Coronary artery (tissue), 2 donors: ENCODE measurements at places on chromosomes 13 and 19.
A peak's percentile ranks its signal among the peaks of the same experiment; 100 is the strongest.

DNA sequence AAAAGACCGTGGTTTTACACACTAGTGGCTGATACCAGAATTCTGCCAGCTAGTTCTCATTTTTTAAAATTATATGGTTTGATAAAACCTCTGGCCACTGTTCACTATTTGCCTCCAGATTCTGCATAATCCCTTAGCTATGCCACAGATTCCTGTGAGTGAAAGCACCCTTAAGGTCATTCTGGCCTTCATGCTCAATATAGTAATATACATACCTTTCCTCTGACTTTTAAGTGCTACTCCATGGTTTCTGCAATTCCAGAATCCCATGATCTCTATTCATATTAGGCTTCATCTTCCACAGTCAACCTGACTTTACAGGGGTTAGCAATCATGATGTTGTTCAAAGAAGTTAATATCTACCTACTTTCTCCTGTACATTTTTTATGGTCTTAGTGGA lies 274.1 kb upstream of the EDNRB start:
- no peak for DNase-seq

GRCh38 chr19:8877854-8878705 lies 45.9 kb downstream of the MBD3L1 start:
- DNase-seq: no peak

DNA sequence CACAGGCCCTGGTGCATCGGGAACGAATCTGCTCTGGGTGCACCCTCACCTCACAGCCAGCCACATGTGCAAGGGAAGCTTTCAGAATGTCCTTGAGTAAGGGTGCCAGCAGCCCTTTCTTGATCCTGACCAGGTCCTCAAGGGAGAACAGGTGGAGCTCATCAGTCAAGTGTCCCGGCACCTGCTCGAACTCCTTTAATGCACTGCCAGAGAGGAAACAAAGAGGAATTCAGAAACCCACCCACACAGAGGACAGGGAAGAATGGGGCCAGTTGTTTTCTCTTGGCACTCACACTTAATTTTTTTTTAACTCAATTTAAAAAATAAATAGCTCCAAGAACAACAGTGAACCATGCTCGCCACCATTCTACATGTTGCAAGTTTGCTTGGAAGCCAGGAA lies 41.7 kb downstream of the RUBCNL start:
- no peak for DNase-seq

DNA sequence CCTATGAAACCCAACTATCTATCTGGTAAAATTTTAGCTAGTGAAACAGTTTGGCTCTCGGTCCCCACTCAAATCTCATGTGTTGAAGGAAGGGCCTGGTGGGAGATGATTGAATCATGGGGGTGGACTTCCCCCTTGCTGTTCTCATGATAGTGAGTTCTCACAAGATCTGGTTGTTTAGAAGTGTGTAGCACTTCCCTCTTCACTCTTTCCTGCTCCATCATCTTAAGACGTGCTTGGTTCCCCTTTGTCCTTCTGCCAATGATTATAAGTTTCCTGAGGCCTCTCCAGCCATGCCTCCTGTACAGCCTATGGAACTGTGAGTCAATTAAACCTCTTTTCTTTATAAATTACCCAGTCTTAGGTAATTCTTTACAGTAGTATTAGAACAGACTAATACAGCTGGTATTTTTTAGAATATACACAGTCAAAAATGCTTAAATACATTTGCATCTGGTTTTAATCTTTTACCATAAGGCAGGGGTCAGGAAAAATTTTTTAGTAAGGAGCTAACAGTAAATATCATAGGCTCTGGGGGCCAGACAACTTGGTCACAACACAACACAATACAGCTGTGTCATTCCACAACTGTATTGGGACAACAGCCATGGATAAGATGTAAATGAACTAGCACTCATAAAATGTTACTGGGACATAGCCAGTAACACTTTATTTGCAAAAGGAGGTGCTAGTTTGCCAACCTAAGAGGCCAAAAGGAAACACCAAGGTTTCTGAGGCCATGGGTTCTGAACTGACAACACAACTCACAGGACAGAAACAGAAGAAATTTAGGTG lies 24.3 kb downstream of the DZIP1 start:
- no peak for DNase-seq

- DNase-seq: no peak
Observed at GRCh38 chr13:99231721-99232120, 26.5 kb downstream of the GPR18 start.

DNA sequence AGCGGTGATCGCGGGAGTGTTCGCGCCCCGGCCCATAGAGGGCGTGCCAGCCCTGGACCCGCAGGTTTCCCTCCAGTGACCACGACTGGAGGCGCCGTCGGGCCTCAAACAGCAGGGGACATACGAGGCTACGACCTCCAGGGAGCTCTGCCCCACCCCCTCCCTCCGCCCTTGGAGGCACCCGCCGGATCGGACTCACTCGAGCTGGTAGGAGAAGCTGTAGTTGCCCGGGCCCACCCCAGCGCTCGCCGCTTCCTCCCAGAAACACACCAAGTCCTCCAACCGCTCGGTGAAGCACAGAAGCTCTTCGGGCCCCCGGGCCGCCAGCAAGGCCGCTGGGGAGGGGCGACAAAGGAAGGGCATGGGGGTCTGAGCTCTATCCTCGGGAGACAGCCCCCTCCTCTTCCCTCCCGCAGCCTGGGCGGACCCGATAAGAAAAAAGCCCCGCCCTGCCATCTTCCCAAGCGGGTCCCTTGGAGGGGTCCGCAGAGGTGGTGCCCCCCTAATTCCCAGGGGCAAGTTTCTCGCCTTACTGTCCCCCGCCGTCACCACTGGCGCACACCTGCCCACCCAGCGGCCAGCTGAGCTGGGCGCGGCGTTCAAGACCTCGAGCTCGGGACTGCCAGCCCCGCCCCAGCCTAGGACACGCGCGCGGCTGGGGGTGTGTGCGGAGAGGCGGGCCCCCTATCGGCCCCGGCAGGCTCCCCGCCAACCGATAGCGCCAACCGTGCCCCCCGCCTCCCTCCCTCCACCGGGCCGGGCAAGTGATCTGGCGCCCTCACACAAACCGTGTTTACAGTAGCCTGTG lies 1.0 kb downstream of the EPOR start:
- DNase-seq: peak; percentile 79

- no peak for DNase-seq
Observed at GRCh38 chr13:36377826-36378468, 31.8 kb upstream of the SPART start.

DNA sequence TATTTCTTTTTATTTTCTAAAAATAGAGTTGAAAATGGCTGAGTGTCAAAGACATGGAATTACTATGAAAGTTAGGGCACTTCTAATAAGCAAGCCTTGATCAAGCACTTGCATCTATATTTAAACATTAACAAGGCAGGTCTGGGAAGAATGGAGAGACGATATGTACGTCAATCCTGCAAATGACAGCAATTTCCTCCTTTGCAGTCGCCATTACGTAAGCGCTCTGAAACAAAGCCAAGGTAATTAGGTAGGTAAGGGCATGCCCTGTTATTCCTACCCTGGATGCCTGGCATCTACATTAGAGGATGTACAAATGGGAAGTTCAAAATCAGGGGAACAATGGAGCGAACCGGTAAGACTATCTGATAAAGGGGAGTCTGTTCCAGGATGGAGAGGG lies 664.0 kb upstream of the ARGLU1 start:
- DNase-seq: no peak

DNA sequence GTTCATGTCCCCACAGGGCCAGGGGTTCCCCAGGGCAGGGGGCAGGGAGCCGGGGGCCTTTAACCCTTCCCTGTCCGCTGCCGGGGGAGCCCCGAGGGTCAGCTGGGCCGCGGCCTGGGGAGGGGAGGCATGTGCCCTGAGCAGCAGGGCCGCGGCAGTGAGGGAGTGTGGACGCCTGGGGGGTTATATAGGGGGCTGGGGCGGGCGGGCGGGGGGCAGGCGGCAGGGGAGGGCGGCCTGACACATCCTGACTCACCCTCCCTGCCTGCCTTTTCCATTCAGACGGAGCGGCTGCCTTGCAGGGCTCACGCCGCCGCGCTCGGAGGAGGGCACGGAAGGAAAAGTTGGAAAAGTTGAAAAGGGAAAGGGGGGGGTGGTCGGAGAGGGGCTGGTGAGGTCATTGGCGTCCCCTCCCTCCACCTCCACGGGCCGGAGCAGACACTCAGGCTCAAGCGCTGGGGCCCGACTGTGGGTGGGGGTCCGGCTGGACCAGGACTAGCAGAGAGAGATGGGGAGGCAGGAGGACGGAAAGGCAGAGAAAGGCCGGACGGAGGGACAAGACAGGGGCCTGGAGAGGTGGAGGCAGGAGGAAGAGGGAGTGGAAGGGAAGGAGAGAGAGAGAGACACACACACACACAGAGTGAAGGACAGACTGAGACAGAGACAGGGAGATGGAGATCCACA lies at the start of gene IL11:
Gene IL11 (minus strand): TSS at position 159 of the 684 bp plus-strand sequence. CDS start 153 bp downstream, at position 6.
- DNase-seq: no peak

- DNase-seq: no peak
Observed at GRCh38 chr13:89966524-89966923, 1381.0 kb upstream of the MIR17HG start.
